M059J (cell line): ENCODE measurements at places on chromosomes 13 and 19. TPM values are rescaled to one million over a fixed set of nuclear protein-coding genes. Genes with fewer than 3 reads are reported as not detected.

DNA sequence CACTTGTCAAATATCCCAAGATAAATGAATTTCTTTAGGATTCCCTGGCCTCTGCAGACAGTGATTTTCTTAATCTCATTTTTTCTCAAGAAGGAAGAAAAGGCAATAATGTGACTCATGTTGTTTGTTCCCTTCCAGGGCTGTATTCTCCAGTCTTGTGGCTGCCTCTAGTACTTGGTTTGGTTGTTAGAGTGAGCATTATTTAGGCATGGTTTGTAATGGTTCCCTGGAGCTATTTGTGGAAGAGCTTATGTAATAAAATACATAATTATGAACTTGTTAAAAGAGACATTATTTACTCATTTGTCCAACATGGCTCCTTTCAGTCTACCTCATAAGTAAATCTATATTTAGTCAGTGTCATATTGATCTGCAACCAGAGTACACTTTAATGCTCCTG lies 270.4 kb downstream of the DCT start:
- DNase-seq = peak; percentile 16

Gene RYR1
- total RNA-seq = not detected in 2 replicates

Gene C1QTNF9B
- not detected in 2 replicates for total RNA-seq

DNA sequence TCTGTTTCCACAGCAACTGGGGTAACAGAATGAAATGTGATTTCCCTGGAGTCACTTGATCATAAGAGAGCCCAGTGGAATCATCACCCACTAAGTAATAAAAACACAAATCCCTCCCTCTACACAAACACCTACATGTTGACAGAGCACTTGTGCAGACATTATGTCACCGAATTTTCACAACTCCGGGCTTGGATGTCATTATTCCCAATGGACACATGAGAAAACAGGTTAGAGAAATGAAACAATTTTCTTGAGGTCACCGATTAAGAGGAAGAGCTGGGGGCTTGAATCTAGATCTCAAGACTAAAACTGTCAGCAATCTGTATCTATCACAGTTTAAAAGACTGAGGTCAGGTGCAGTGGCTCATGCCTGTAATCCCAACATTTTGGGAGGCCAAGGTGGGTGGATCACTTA lies 3.1 kb downstream of the XRCC1 start:
- peak; percentile 32 for DNase-seq

GRCh38 chr13:21932996-21933395 lies 262.1 kb downstream of the FGF9 start:
- DNase-seq = no peak
